ENCODE measurements at places on chromosomes 7 and 10. TPM values are rescaled to one million over a fixed set of nuclear protein-coding genes. Genes with fewer than 3 reads are reported as not detected.

The DPP6 gene
- not detected for total RNA-seq

DNA sequence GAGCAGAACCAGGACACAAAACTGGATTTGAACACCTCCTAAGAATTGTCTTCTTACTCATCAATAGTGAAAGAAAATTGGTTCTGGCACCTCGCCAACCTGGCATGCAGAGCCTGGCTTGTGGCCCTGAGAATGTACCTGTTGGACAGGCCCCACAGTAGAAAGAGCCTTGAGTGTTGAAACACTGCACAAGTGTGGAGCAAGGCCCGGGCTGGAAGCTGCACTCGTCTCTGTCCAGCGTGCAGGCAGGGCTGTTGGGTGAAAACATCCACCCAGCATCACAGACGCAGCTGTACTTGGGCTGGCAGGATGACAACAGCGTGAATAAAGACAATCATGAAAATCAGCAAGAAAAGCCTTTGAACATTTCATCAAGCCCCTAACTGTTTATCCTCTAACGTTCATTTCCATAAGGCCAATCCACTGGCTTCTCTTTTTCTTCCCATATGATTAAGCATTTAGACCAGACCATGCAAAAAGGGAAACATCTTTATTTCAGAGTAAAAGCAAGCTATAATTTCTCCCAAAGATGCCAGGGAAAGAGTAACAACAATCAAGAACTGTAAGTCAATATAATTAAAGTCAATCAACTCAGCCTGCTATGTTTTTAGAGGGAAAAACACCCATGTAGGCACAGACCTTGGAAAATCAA is 15.6 kb downstream of the CUBN start:
- DNase-seq = peak; percentile 67

- no peak for DNase-seq
Observed at GRCh38 chr7:69465262-69465661, 133.0 kb upstream of the AUTS2 start.

The TMEM229A gene
- total RNA-seq = not detected

- DNase-seq = no peak
Observed at GRCh38 chr10:75877877-75878276, 446.5 kb downstream of the LRMDA start.

GRCh38 chr7:149317986-149318672 is 56.1 kb downstream of the ZNF783 start:
- DNase-seq = no peak

DNA sequence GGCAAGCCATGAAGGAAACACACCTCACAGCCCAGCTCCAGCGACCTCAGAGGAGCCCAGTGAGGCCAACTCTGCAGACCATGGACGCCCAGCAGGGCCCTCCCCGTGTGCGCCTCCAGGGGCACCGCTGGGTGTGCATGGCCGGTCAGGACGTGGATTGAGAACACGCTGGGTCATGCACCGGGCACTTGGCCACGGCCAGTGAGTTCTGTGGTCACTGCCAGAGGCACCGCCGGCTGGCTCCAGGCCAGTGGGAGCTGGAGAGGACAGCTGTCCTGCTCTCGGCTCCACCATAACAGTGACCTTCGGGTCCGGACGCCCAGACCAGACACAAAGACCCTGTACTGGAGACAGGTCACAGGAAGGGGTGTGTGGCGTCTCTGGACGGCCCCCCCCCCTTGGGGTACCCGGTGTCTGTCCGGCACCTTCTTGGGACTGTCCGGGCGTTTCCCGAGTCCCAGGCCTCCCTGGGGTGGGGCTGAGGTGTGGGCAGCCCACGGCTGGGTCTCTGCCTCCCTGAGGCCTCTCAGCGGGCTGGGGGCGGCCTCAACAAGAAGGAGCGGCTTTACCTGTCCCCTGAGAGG is 50.4 kb upstream of the NKX6-2 start:
- DNase-seq = peak; percentile 55

GRCh38 chr10:115861864-115862263 is 411.1 kb downstream of the GFRA1 start:
- no peak for DNase-seq

DNA sequence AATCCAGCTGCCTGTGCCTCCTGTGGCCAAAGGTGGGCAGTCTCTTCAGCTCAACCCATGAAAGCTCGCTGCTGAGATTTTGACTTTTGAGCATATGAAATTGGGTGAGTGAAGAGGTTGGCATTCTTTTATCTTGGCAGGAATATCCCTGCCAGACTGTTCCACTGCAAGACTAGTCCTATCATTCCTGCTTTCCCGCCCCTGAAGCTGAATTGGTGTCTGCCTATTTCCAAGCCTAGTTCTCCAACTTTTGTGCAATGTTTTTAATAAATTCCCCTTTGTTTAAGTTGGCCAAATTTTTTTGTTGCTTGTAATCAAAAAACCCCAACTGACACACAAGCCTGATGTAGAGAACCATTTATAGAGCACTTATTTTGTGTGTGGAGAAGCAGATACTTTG is 34.8 kb upstream of the BICC1 start:
- DNase-seq = no peak

The ZPBP gene
- not detected for total RNA-seq

DNA sequence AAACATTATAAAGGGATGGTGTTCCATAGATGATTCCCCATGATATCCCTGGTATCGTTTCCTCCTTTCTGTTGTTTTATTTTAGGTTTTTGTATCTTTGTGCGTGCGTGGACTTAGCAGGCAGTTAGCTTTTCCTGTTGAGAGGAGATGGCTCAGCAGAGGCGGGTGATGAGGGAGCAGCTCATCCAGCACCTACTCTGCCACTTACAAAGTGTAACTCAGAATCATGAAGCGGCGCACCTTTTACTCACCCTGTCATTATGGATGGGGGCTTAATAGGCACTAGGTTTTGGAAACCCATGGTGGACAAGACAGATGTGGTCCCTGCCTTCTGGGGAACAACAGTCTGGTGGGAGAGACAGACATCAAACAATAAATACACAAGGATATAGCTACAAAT is 17.1 kb downstream of the FAM241B start:
- DNase-seq = no peak

- DNase-seq = no peak
Observed at GRCh38 chr10:49344840-49345239, 45.9 kb downstream of the C10orf71 start.

- no peak for DNase-seq
Observed at GRCh38 chr7:18265611-18266281, 229.8 kb upstream of the HDAC9 start.

The TRPV5 gene
- not detected for total RNA-seq

The ADAM8 gene
- total RNA-seq = 21.4 TPM

DNA sequence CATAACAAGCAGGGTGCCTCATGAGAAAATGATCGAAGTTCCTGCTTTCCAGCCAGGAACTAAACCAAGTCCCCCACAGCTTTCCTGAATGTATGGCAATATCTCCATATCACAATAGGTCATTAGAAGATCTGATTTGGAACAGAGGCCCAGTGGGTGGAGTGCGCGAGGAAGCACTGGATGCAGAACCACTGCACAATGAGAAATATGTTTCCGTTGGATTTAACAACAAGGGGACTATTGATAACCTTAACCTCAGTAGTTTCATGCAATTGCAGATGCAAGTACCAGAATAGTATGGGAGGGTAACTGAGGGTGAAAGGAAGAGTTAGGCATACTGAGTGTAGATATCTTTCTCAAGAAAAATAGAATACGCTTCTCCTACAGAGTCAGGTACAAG is 45.3 kb downstream of the ZPBP start:
- no peak for DNase-seq

DNA sequence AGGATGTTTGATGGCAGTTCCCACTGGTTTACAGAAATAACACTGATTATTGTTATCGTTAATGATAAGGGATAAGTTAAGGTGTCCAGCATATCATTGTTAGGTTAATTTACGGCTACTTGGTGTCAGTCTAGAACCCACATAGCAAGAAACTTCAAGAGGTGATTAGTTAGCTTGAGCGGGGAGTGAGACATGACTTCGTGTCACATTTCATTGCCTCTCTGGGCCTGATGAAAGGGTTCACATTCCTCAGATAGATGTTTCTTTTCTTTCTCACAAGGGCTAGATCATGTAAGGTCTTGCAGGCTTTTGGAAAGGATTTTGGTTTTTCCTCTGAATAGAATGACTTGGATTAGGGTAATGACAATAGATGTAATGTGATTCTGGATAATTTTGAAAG is 26.7 kb downstream of the WAC start:
- no peak for DNase-seq

- no peak for DNase-seq
Observed at GRCh38 chr10:1712314-1712713, 25.0 kb downstream of the ADARB2 start.

The DNAJB6 gene
- total RNA-seq = 79.1 TPM

- DNase-seq = peak; percentile 12
Observed at GRCh38 chr10:117004227-117005025, 561 bp downstream of the SHTN1 start.

The TAF5 gene
- total RNA-seq = 2.4 TPM

The SPRN gene
- not detected for total RNA-seq

DNA sequence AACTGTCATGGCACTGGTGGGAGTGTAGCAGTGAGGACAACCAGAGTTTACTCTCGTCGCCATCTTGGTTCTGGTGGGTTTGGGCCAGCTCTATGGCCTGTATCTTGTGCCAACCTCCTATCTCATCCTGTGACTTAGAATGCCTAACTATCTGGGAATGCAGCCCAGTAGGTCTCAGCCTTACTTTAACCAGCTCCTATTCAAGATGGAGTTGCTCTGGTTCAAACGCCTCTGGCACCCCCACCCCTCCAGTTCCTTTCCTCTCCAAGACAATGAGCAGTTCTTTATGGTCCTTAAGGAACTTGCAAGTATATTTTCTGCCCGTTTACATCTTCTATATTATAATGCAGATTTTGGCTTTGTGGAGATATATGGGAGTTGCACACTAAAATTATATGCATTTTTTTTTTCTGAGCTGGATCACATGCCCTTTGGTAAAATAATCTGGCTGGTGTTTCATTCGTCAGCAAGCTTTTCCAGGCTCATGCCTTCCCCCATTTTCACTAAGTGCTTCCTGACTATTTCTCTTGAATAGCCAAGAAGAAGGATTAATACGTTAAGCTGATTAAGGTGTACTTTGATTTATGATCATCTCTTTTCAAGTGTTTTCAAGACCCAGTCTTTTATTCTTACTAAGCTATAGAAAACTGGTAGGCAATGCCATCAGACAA is 11.2 kb upstream of the WIPF3 start:
- DNase-seq = no peak

DNA sequence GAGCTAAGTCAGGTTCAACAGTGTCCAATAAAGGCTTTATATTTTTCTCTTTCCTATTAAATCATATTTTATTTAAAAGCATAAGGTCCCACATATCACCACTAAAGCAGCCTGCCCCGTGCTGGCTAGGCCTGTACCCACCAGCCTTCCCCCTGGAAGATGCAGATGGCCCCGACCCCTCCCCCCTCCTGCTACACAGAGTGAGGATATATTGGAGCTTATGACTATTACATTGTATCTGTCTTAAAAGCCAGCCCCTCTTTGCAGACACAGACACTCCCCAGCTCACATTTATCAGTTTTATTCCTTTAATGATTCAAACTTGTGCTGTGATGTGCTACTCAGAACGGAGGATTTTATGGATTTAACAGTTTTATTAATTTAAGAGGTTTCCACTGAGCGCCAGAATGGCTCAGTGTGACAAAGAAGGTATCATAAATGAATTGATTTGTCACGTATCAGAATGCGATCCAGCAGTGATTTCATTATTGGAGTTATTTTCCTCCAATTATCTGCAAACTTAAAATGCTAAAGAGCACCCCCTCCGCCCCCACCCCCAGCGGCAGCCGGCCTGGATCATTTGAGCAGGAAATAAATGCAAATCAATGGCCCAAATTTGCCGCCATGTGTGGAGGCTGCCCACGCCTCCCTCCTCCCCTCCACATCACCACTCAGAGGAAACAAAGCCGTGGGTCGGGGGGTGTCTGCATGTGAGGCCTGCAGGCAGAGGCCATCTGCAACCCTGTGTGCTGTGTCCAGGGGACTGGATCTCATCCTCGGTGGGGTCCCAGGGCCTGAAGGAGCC is 72.6 kb upstream of the ZMIZ1 start:
- no peak for DNase-seq

GRCh38 chr10:17143055-17143690 is 13.6 kb upstream of the CUBN start:
- no peak for DNase-seq

DNA sequence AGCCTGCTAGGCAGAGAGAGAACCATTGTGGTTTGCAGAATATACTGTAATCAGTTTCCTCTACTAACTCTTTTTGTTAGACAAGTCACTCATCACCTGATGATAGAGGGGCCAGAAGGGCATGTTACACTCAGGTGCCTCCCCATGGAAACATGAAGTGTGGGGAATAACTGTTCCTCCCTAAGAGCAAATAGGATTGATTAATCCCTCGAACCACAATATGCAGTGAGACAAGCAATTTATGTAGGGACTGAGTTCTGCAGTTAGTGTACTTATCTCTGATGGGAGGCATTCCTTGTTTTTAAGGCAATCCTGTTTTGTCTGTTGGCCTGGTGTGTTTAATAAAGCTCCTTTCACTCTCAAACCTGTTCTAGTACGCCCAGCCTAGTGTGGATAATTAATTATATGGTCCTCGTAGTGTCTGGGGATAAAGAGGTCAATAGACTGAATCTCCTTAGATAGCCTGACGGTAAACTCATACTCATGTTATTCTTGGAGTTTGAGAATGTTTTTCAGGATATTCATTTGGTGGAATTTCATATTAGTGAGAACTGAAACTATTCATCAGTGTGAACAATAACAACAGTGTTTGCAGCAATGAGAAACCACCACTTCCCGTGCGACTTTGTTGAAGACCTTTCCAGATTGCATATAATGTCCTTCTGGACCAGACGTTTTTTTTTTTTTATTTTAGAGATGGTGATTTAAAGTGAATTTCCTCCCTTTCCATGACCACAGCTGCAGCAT is 344.8 kb upstream of the FZD8 start:
- DNase-seq = no peak

DNA sequence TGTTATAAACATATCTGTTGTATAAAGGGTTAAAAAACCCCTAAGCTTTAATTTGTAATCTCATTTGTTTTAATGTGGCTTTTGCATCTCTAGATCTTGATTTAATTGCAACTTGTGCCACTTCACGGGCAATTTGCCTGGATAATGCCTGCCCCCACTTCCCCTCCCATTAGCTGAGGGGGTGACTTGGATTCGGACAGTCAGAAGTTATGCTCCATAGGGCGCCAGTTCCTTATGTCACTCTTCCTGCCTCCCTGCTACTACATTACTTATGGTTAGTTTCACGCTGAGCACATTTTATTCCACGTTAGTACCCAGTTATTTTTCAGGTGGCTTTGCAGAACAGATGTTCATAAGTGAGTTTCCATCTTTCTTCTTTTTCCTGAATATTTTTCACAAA is 1015.2 kb upstream of the PHF14 start:
- no peak for DNase-seq

DNA sequence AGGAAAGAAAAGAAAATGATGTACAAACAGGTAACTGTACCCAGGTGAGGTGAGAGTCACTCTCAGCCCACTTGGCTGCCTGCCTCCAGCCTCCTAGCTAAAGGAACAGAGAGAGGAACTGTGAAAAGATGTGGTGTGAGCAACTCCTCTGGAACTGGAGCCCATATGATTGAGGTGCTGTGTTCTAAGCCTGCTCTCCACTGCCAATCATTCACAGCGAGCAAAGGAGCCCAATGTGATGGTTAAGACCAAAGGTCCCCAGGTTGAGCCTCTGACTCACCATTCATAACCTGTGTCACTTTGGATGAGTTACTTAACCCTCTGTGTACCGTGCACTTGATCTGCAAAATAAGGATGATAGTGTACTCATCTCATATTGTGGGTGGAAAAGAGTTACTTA is 868.1 kb upstream of the AUTS2 start:
- DNase-seq = no peak

GRCh38 chr10:97063983-97064837 is 121.5 kb downstream of the SLIT1 start:
- DNase-seq = no peak

- DNase-seq = no peak
Observed at GRCh38 chr7:85215098-85215497, 28.2 kb upstream of the SEMA3D start.

The COL26A1 gene
- total RNA-seq = not detected

Data from ascending aorta (tissue), 2 donors.